ENCODE measurements at places on chromosomes 16 and 17. TPM values are rescaled to one million over a fixed set of nuclear protein-coding genes. Genes with fewer than 3 reads are reported as not detected.

- DNase-seq: no peak
Measured at GRCh38 chr17:16918443-16918842, 53.5 kb downstream of the TNFRSF13B start.

- DNase-seq: no peak
Measured at GRCh38 chr17:65323049-65323448, 185.9 kb downstream of the RGS9 start.

The SLC5A10 gene
- not detected for total RNA-seq

The PIRT gene
- total RNA-seq: not detected

DNA sequence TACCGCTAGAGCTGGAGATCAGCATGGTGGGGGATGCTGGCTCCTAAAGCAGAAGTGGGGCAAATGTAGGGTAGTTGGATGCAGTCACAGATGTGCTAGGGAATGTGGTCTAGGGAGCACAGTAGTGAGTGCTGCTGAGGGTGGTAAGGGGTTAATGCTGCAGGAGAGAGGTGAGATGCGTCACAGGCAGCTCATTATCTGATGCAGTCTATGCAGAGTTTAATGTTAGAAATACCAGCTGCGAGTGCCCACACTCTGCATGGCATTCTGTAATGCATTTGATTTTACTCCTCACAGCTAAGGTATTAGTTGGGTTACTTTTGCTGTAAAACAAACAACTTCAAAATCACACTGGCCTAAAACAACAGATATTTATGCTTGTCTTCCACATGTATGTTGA, 491.3 kb upstream of the HSBP1 start:
- no peak for DNase-seq

- no peak for DNase-seq
Measured at GRCh38 chr17:79124513-79125209, 50.0 kb downstream of the ENGASE start.

- DNase-seq: no peak
Measured at GRCh38 chr16:11354733-11355574, 9.7 kb downstream of the RMI2 start.

DNA sequence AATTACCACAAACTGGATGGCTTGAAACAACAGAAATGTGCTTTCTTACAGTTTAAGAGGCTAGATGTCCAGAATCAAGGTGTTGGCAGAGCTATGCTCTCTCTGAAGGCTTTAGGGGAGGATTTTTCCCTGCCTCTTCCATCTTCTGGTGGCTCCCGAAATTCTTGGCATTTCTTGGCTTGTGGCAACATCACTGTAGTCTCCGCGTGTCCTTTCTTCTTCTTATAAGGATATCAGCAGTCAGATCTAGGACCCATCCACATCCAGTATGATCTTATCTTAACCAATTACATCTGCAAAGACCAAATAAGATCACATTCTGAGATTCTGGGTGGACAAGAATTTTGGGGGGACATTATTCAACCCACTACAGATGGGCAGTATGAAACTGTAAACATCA, 119.2 kb upstream of the PMFBP1 start:
- no peak for DNase-seq

DNA sequence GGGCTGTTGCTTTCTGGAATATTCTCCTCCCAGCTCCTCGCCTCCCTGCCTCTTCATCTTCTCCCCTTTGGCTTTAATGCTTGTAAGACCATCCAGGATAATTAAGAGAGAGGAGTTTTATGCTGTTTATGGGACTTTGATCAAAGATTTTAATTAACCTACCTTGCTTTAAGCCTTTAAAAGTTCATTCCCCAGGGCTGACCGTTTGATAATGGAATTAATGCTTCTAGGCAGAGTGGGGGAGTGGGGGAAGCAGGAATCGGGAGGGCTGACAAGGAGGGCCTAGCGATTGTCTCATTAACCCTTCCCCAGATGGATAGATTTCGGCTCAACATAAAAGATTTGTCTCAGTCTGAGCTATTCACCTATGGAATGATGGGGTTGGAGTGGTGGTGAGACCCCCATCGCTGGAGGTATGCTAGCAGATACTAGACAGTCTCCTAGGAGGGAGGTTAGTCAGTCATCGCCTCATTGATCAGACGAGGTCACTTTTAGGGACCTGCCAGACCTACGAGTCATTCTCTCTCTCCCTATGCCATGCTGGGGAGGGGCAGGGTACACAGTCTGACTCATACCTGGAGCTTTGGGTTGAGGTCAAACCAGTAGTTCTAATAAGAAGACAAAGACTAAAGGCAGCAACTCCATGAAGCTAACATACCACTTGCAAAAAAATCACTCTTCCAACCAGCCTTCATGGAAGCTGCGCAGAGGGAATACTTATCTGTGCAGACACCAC, 236.6 kb upstream of the NLRP1 start:
- DNase-seq: peak; percentile 63

The SLC38A8 gene
- not detected for total RNA-seq

The MEIOB gene
- 49.6 TPM for total RNA-seq

The MYL11 gene
- not detected for total RNA-seq

GRCh38 chr17:72332367-72332766, 211.5 kb downstream of the SOX9 start:
- no peak for DNase-seq

GRCh38 chr17:16068323-16068722, 68.7 kb downstream of the TTC19 start:
- no peak for DNase-seq

GRCh38 chr16:8253718-8254117, 336.6 kb downstream of the TMEM114 start:
- no peak for DNase-seq

The CCDC40 gene
- total RNA-seq: 41.3 TPM

The PPY gene
- not detected for total RNA-seq

GRCh38 chr17:8503807-8504206, 68.1 kb downstream of the NDEL1 start:
- DNase-seq: no peak

Measured in Caki2 (cell line).